Activated CD4-positive, alpha-beta T cell treated with anti-CD3 and anti-CD28 coated beads, Interleukin-2, amount 50 U/mL, for 4 hours (primary cell): ENCODE measurements at places on chromosomes 16 and 17.

DNA sequence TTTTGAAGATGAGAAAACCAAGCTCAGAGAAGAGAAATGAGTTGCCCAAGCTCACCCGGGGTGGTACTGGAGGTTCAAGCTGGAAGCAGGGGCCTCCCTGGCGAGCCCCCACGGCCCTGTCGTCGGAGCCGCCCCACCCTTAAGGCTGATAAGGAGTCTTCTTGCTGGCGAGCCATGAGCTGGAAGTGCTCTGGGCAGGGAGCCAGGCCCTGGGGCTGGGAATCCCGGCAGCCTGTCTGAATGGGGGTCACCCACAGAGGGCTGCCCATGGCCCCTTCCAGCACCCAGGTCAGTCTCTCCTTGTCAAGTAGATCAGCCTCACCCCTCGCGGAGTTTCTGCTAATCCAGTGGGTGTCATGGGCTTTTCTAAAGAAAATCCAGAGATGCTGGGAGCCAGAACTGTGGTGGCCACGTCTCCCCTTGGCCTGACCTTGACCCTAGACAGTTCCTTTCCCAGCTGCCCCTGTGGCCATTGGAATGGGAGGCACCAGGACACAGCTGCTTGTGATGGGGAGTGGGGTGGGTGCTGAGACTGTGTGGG is 1.2 kb upstream of the P2RX1 start:
- no peak for DNase-seq

GRCh38 chr16:22664561-22664997 is 149.4 kb upstream of the HS3ST2 start:
- no peak for DNase-seq

DNA sequence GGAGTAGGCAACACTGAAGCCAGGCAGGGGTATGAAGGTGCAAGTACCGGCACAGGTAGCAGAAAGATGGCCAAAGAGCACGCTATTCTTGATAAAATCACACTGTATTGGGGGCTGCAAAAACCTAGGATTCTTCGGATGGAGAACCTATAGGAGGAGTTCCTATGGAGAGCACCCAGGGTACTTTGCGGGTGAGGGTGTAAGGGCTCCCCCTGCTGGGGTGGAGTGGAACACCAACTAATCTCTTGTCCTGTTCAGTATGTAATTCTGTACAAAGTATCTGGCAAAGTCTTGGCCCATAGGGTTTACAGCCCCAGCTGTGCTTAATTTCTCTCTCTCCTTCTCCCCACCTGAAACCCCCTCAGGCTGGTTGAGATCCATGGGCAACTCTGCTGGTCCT is 393.1 kb upstream of the ASIC2 start:
- no peak for DNase-seq

DNA sequence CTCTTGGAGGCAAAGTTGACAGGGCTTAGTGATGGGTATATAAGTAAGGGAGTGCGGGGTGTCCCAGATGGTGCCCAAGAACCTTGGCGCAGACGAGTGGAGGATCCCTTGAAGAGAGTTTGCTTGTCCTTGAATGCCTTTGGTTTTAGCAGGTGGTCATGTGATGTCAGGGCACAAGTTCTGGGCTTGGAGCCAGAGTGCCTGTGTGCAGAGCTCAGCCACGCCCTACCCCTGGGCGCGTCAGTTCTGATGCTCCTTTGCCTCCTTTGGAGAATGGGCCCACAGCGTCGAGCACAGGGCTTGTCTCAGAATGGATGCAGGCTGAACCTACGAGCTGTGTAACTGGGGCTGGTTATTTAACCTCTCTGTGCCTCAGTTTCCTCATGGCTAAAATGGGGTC is 412.2 kb upstream of the EEF2KMT start:
- no peak for DNase-seq

- DNase-seq = no peak
Measured at GRCh38 chr16:80691111-80691741, 113.2 kb downstream of the CDYL2 start.

DNA sequence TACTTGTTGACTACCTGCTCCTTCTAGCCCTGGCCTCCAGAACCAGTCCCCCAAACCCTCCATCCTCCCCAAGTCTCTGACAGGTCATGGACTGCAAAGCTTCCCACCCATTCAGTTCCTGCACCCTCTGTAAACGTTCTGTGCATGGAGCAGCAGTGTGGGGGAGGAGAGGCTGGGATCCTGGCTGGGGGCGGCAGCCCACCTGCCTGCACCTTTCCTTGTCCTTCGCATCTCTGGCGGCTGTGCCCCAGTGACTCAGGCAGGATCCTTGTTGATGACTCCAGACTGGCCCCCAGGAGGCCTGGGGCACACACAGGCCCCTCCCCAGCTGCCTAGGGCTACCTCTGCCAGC is 1.6 kb upstream of the PKMYT1 start:
- no peak for DNase-seq

DNA sequence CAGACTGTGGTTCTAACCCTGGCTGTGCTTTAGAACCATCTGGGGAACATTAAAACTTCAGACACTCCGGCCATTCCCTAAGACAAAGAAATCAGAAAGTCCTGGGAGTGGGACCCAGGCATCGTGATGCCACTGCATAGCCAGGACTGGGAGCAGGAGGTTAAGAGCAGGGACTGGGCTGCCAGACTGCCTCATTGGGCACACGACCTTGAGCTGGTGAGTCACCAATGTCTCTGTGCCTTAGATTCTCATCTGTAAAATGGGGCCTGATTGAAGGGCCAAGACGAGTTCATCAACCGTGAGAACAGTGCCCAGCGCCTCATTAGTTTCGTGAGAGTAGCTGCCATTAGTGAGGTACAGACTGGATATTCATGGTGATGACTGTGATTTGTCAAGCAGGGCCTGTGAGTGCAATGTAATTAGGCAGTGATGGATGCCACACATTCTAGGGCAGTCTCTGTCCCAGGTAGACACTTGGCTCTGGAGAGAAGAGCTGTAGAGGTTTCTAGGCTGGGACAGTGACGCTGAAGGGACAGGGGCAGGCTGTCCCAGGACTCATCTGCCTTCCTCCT is 196.8 kb downstream of the NTN1 start:
- no peak for DNase-seq

DNA sequence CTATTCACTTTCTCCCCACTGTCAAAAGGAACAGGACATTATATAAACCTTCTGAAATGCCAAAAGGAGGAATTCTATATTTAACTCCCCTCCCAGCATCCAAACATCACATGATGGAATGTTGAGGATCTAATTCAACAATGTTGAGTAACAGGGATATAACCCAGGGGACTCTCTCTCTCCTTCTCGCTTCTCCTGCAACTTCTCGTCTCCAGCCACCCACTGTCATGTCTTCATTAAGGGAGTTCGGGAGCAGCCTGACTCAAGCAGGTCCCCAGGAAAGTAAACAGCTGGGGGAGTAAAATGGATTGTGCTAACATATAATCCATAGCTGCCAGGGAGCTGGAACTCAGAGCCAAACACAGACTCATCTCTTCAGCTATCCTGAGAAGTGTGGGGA is 51.7 kb downstream of the GRIN2A start:
- DNase-seq = no peak

- DNase-seq = no peak
Measured at GRCh38 chr17:78415821-78416711, 37.6 kb downstream of the PGS1 start.

DNA sequence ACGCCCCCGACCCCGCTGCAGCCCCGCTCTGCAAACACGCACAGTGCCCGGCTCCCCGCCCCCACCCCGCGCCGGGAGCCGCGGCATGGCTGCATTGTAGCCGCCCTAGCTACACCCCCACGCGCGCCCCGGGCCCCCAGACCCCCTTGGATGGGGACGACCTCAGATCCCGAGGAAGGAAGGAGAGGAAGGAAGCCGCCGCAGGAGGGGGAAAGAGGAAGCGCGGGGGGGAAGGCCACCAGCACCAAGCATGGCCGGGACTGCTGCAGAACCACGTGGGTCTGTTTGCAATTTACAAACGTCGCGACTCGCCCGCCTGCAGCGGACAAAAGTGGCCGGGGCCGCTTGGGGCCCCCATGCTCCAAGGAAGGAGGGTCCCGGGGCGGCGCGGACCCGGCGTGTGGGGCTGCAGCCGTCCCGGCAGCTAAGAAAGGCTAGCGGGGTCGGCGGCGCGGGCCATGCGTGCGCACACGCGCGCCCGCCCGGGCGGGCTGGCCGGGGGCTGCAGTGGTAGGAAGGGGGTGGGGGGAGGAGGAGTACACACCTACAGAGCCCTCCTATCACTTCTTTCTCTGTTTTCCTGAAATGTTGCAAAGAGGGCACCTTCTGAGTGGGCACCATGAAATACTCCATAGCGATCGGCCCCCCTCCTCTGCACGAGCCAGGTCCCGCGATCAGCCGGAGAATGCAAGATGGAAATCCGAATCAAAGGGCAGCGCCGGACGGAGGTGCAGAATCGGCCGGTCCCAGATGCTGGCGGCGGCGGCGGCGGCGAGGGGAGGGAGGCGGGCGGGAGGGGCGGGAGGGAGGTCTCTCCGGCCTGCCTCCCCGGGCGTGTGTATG is 488 bp downstream of the TFAP4 start:
- no peak for DNase-seq

DNA sequence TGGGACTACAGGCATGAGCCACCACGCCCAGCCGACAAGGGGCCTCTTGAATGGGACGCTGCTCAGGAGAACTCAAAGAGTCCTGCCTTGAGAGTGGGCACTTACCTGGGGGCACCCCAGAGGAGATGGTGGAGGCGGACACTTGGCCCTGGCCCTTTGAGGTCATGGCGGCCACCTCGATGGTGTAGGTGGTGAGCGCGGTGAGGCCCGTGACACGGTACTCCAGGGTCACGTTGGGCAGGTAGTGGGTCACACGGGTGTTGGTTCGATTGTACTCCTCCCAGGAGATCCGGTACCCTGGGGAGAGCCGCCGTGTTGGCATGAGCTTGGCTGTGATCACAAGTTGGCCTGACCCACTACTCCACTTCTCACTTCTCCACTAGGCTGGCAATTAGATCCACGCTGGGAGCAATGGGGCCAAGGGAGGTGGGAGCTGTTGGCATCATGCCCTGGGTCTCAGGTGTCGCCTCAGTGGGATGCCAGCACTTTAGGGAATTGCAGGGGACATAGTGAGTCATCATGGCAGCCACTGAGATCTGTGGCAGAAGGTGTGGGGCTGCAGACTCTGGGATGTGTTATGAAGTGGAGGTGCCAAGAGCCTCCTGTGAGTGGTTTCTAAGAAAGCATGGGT is 89.2 kb upstream of the CDC42EP4 start:
- DNase-seq = no peak

DNA sequence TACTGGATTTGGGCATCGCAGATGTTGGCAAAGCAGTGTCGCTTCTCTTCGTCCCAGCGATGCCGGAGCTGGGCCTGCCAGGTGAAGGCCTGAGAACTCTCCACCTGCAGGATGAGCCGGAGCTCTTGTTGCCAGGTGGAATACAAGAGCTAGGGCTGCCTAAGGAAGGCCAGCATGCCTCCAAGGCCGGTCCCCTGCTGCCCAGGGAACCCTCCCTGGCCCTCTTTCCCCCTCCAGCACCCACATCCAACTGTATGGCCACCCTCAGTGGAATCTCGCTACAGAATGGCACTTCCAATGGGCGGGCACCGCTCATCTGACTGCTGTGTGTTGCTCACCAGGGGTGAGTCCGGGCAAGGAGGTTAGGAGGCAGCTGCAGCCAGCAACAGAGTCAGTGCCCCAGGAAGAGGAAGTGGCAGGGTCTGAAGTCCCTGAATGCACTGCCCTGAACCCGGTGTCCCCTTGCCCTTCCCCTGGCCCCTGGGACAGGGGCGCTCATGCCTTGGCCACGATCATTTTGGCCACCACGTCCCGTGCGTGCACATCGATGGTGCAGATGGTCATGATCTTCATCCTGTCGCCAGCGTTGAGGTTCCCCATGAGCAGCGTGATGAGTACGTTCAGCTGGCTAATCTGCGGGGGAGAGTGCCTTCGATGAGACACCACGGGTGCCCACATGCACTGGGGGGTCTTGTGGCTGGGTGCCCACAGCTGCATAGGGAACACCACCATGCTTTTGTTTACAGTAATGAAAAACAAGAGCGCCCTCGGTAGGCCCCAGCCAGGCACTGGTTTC is 75.8 kb downstream of the DNAH17 start:
- no peak for DNase-seq

DNA sequence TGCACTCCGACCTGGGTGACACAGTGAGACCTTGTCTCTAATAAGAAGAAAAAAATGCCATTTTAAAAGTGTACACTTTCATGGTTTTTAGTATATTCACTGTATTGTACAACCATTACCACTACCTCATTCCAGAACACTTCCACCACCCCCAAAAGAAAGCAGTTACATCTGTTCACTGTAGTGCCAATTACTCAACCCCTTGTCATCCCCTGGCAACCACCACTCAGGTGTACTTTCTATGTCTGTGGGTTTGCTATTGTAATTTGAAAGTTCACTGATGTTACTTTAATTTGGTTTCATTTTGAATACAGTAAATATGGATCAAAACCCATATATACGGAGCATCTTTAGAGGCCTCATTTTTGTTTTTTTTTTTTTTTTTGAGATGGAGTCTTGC is 6.1 kb downstream of the ZG16 start:
- no peak for DNase-seq

- DNase-seq = no peak
Measured at GRCh38 chr17:30559656-30560055, 82.4 kb downstream of the GOSR1 start.

- no peak for DNase-seq
Measured at GRCh38 chr16:23519282-23519681, 9.0 kb upstream of the GGA2 start.

GRCh38 chr16:54792811-54793210 is 137.9 kb upstream of the IRX5 start:
- DNase-seq = no peak

GRCh38 chr16:71883849-71884638 is at the start of gene ZNF821:
ZNF821 (minus strand) TSS chr16:71884182; CDS start chr16:71879946, 4,236 bp downstream.
- peak; percentile 55 for DNase-seq

GRCh38 chr17:10265100-10265810 is 66.8 kb upstream of the GAS7 start:
- DNase-seq = no peak

GRCh38 chr17:52202520-52203080 is 44.1 kb upstream of the CA10 start:
- DNase-seq = no peak

- no peak for DNase-seq
Measured at GRCh38 chr17:49214676-49215360, 4.3 kb downstream of the ABI3 start.

DNA sequence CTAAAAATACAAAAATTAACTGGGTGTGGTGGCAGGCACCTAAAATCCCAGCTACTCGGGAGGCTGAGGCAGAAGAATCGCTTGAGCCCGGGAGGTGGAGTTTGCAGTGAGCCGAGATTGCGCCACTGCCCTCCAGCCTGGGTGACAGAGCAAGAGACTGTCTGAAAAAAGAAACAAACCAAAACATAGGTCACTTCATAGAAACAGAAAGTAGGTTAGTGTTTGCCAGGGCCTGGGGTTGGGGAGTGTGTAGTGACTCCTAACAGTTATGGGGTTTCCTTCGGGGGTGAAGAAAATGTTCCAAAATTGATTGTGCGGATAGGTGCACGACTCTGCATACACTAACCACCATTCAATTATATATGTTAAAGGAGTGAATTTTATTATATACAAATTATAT is 59.2 kb downstream of the ATP2C2 start:
- no peak for DNase-seq
